ENCODE measurements at places on chromosomes 4 and X. TPM values are rescaled to one million over a fixed set of nuclear protein-coding genes. Genes with fewer than 3 reads are reported as not detected.

- H3K4me1 ChIP-seq: no peaks in the 10 kb centered on the region
- DNase-seq: peak; percentile 60
- no peaks in the 10 kb centered on the region for H3K36me3 ChIP-seq
- no peak within 1 kb of the TSS for H3K27ac ChIP-seq
- H3K4me3 ChIP-seq: peak within 1 kb of the TSS; percentile 56
Observed at GRCh38 chr4:15702941-15703403, at the start of gene BST1. Gene BST1, plus strand, starts transcription at chr4:15703065. Its CDS starts 80 bp downstream, at chr4:15703145.

- DNase-seq: no peak
- no peak overlapping the region for H3K27ac ChIP-seq
Observed at GRCh38 chr4:174324725-174325124, 41.0 kb downstream of the CEP44 start.

- DNase-seq: peak; percentile 59
- peak overlapping the region; percentile 81 for H3K4me3 ChIP-seq
- H3K36me3 ChIP-seq: no peaks in the 10 kb centered on the region
- H3K4me1 ChIP-seq: peaks cover 4% of the 10 kb centered on the region
- H3K27ac ChIP-seq: peak overlapping the region; percentile 55
Observed at GRCh38 chr4:153345012-153345981, 809 bp downstream of the MND1 start.

DNA sequence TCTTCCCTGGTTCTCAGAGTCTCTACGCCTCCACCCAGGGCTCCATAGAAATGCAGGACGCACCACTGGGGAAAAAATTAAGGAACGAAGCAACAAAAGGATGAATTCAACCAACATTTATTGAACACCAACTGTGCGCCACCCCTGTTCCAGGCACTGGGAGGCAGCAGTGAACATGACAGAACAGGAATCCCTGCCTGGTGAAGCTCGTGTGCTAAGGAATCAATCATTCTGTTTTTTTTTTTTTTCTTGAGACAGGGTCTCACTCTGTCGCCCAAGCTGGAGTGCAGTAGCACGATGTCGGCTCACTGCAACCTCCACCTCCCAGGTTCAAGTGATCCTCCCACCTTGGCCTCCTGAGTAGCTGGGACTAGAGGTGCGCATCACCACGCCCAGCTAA is 1.9 kb upstream of the FTSJ1 start:
- H3K36me3 ChIP-seq: no peaks in the 10 kb centered on the region
- H3K4me3 ChIP-seq: no peak overlapping the region
- peaks cover 22% of the 10 kb centered on the region for H3K4me1 ChIP-seq
- no peak overlapping the region for H3K27ac ChIP-seq

- H3K27ac ChIP-seq: no peak overlapping the region
- no peaks in the 10 kb centered on the region for H3K36me3 ChIP-seq
- H3K4me3 ChIP-seq: no peak overlapping the region
- no peak for DNase-seq
- H3K27me3 ChIP-seq: no peaks in the 10 kb centered on the region
Observed at GRCh38 chr4:158033416-158034120, 139.3 kb downstream of the GASK1B start.

DNA sequence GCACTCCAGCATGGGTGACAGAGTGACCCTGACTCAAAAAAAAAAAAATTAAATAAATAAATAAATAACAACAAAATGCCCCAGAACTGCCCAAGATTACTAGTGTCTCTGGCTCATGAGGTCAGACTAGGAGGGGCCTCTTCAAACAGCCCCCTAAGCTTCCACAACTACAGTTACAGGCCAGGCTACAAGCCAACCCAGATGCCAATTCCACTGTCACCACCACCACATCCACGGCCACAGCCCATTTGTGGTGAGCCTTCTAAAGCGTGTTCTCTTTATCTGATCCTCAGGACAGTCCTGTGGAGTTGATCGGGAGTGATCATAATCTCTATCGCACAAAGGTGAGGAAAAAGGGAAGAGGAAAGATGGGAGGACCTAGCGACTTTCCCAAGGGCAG is 36.6 kb downstream of the IGFBP7 start:
- no peak for DNase-seq
- no peak overlapping the region for H3K27ac ChIP-seq

GRCh38 chr4:153649572-153649991 is 34.5 kb upstream of the TLR2 start:
- no peak overlapping the region for H3K4me3 ChIP-seq
- no peaks in the 10 kb centered on the region for H3K36me3 ChIP-seq
- no peak overlapping the region for H3K27ac ChIP-seq

- H3K27ac ChIP-seq: no peak overlapping the region
- no peak overlapping the region for H3K4me3 ChIP-seq
- no peaks in the 10 kb centered on the region for H3K4me1 ChIP-seq
- H3K36me3 ChIP-seq: no peaks in the 10 kb centered on the region
Observed at GRCh38 chr4:115515366-115515765, 401.9 kb upstream of the NDST4 start.

GRCh38 chr4:42555828-42556227 is 101.1 kb downstream of the ATP8A1 start:
- DNase-seq: no peak
- H3K4me3 ChIP-seq: no peak overlapping the region
- peaks cover 15% of the 10 kb centered on the region for H3K36me3 ChIP-seq
- H3K27me3 ChIP-seq: no peaks in the 10 kb centered on the region
- no peaks in the 10 kb centered on the region for H3K4me1 ChIP-seq

GRCh38 chr4:142272452-142272851 is 573.6 kb downstream of the INPP4B start:
- H3K27ac ChIP-seq: no peak overlapping the region
- no peaks in the 10 kb centered on the region for H3K27me3 ChIP-seq
- no peak overlapping the region for H3K4me3 ChIP-seq
- peaks cover 24% of the 10 kb centered on the region for H3K4me1 ChIP-seq
- H3K36me3 ChIP-seq: peaks cover 8% of the 10 kb centered on the region

DNA sequence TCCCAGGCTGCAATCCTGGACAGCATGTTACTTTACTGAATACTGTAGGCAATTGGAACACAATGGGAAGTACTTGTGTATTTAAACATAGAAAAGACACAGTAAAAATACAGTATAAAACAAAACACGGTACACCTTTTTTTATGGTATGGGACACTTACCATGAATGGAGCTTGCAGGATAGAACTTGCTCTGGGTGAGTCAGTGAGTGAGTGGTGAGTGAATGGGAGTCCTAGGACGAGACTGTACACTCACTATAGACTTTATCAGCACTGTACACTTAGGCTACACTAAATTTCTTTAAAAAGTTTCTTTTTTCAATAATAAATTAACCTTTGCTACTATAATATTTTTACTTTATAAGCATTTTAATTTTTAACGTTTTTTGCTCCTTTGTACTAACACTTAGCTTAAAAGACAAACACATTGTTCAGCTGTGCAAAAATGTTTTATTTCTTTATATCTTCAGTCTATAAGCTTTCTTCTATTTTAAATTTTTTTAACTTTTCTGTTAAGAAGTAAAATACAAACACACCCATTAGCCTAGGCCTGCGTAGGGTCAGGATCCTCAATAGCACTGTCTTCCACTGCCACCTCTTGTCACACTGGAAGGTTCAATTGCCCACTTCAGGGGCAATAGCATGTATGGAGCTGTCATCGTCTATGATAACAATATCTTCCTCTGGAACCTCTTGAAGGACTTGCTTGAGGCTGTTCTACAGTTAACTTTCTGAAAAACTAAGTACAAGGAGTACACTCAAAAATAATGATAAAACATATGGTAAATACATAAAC is 293.5 kb upstream of the FSTL5 start:
- no peaks in the 10 kb centered on the region for H3K27me3 ChIP-seq
- H3K4me3 ChIP-seq: no peak overlapping the region
- DNase-seq: no peak
- H3K4me1 ChIP-seq: no peaks in the 10 kb centered on the region

DNA sequence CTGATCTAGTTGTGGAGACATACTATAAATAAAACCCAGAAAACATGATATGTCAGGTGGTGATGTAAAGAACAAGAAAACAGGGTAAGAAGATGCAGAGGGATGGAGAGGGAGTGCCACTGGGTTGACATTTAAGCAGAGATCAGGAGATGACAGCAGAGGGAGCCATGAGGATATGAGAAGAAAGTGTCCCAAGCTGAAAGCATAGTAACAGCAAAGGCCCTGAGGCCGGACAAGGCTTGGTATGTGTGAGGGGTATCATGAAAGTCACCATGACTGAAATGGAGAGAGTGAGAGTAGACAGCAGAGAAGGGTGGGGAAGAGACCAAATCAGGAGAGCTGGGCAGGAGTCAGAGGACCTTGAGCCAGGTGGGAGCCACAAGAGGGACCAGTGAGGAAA is 3.4 kb downstream of the GPKOW start:
- H3K4me1 ChIP-seq: peaks cover 16% of the 10 kb centered on the region
- no peak overlapping the region for H3K27ac ChIP-seq
- no peaks in the 10 kb centered on the region for H3K36me3 ChIP-seq
- no peak overlapping the region for H3K4me3 ChIP-seq
- DNase-seq: no peak
- H3K27me3 ChIP-seq: no peaks in the 10 kb centered on the region

DNA sequence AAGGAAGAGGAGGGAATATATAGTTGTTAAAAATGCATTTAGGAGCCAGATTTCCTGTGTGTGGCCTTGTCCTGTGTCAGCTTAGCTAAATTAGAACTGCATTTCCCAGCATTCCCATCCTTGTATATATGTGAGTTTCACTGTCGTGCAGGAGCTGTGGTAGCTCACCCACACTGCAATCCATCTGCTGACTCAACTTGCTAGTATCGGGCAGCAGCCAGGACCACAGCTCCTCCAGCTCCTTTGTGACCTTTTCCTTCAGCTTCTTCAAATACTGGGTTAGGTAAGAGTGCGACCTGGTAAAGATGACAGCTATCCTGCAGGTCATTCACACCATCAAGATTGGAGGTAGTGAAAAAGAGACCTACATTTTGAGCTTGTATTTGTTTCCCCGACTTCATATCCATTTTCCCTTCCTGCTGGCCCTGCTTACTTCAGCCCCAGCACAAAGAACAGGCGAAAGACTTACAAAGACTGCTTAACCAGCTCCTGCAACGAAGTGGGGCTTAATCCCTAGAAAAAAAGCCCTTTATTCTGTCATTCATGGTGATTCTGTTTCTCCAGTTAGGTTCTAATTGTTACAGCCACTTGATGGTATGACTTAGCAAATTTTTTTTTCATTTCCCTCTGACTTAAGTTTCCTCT is 11.4 kb downstream of the ASIC5 start:
- no peak for DNase-seq
- H3K27ac ChIP-seq: no peak overlapping the region
- no peaks in the 10 kb centered on the region for H3K36me3 ChIP-seq
- H3K4me1 ChIP-seq: no peaks in the 10 kb centered on the region

DNA sequence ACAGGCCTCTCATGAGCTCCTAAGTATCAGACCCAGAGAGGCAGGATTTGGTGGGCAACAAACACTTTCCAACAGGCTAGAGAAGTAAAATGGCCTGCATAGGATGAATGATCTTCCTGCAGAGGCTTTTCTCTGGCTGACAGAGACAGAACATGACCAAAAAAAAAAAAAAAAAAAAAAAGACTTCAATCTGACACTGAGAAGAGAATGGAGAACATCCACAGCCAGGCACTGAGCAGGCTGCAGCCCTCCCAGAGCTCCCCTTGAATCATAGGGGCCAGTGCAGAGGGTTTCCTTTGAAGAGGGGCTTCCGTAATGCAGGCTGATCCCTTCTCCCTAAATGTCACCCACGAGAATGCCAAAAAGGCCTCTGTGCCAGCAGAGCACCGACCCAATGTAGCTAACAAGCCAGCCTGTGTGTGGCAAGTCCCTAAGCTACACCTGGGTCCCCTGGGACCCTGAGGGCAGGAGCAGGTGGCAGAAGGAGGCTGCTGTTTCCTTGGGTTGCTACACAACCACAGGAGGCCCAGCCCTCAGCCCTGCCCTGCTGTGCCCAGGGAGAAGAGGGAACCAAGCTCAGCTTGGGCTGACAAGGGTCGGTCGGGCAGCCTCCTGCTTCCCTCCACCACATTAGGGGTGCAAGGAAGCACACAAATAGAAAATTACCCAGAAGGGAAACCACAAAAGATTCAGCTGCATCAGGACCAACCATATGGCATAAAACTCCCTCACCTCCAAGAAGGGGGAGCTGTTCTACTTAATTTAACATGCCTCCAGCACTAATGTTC is 55.6 kb downstream of the MAP7D2 start:
- no peaks in the 10 kb centered on the region for H3K4me1 ChIP-seq
- H3K4me3 ChIP-seq: no peak overlapping the region
- H3K36me3 ChIP-seq: no peaks in the 10 kb centered on the region

- peaks cover 41% of the 10 kb centered on the region for H3K4me1 ChIP-seq
- no peaks in the 10 kb centered on the region for H3K36me3 ChIP-seq
- no peak overlapping the region for H3K4me3 ChIP-seq
- no peak overlapping the region for H3K27ac ChIP-seq
- H3K27me3 ChIP-seq: no peaks in the 10 kb centered on the region
- no peak for DNase-seq
Observed at GRCh38 chrX:56762707-56763555, 33.9 kb downstream of the NBDY start.

DNA sequence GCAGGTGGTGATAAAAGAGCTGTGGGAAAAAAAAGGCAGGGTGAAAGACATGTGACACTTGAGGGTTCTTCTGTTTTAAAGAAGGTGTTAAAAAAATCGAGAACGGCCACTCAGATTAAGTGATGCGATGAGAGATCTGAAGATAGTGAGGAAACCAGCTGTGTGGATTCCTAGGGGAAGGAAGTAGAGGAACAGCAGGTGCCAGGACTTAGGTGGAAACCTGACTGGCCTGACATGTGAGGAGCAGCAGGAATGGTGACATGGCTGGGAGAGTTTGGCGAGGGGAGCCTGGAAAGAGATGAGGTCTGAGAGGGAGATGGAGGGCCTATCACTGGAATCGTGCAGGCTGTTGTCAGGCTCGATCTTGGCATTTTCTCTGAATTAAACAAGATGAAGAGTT is 55.5 kb downstream of the BMPR1B start:
- H3K4me3 ChIP-seq: no peak overlapping the region
- no peak overlapping the region for H3K27ac ChIP-seq
- H3K4me1 ChIP-seq: no peaks in the 10 kb centered on the region
- no peaks in the 10 kb centered on the region for H3K36me3 ChIP-seq
- no peaks in the 10 kb centered on the region for H3K27me3 ChIP-seq

DNA sequence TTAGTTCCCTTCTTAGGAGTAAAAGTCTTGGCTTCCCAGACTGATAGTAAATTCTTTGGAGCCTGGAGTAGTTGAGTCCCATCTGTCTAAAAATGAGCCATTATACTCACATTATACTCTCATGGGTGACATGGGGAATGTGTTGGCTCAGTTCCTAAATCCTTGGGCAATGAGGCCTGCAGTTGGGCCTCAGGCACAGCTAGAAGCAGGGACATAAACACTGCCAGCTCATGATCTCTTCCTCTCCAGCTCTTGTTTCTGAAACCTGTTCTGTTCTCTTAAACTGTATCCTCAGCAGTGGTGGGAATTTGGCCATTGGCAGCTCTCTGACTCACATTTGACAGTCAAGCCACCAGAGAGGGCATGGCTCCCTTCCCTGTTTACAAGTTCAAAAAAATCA is 212.5 kb downstream of the SPATA18 start:
- no peaks in the 10 kb centered on the region for H3K4me1 ChIP-seq
- no peak overlapping the region for H3K27ac ChIP-seq
- H3K4me3 ChIP-seq: no peak overlapping the region
- no peak for DNase-seq
- no peaks in the 10 kb centered on the region for H3K36me3 ChIP-seq
- H3K27me3 ChIP-seq: no peaks in the 10 kb centered on the region

- no peak for DNase-seq
- H3K27me3 ChIP-seq: no peaks in the 10 kb centered on the region
- no peak overlapping the region for H3K27ac ChIP-seq
- no peak overlapping the region for H3K4me3 ChIP-seq
Observed at GRCh38 chrX:104854188-104854587, 288.2 kb downstream of the IL1RAPL2 start.

Gene POLN
- total RNA-seq: 1.5 TPM

Gene FAM9B
- total RNA-seq: not detected

Gene ADAM29
- not detected for total RNA-seq

Gene SLC4A4
- total RNA-seq: 1.3 TPM

Gene MAGEA10
- not detected for total RNA-seq

Gene CT45A2
- total RNA-seq: not detected

Gene CT83
- total RNA-seq: not detected

Gene GYPB
- not detected for total RNA-seq
